Progenitor cell of endocrine pancreas (in vitro differentiated cells): ENCODE measurements at places on chromosomes 1 and 21. TPM values are rescaled to one million over a fixed set of nuclear protein-coding genes. Genes with fewer than 3 reads are reported as not detected.

DNA sequence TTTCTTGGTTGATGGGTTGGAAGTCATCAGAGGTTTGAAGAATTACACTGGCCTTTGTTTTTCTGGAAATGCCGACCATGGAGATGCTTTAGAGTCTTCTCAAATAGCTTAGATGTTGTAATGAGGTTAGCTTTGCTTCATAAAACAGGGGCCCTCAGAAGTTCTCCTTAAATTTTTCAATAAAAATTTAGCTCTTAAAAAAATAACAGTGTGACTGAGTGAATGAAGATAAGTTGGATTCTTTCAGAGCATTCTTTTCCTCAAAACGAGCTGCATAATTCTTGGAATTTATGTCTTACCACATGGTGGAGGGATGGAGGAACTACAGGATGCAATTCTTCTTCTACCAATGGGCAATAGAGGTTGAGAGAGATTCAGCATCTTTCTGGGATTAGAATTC, 23.4 kb downstream of the SYT11 start:
- H3K36me3 ChIP-seq: no peaks in the 10 kb centered on the region
- H3K27me3 ChIP-seq: peaks cover 29% of the 10 kb centered on the region
- H3K27ac ChIP-seq: no peak overlapping the region
- no peak overlapping the region for H3K4me3 ChIP-seq

- no peak for DNase-seq
- H3K36me3 ChIP-seq: peaks cover 8% of the 10 kb centered on the region
- peaks cover 23% of the 10 kb centered on the region for H3K4me1 ChIP-seq
These were observed 14.6 kb downstream of the OTUD7B start for GRCh38 chr1:149995927-149996326.

- H3K36me3 ChIP-seq: no peaks in the 10 kb centered on the region
- H3K27me3 ChIP-seq: no peaks in the 10 kb centered on the region
- no peak overlapping the region for H3K4me3 ChIP-seq
- peaks cover 3% of the 10 kb centered on the region for H3K4me1 ChIP-seq
- no peak for DNase-seq
- H3K27ac ChIP-seq: no peak overlapping the region
These were observed 270.7 kb downstream of the S1PR1 start for GRCh38 chr1:101507547-101507971.

GRCh38 chr21:21182401-21183010, 184.3 kb downstream of the NCAM2 start:
- no peaks in the 10 kb centered on the region for H3K4me1 ChIP-seq
- no peak for DNase-seq
- H3K27ac ChIP-seq: no peak overlapping the region
- no peak overlapping the region for H3K4me3 ChIP-seq

DNA sequence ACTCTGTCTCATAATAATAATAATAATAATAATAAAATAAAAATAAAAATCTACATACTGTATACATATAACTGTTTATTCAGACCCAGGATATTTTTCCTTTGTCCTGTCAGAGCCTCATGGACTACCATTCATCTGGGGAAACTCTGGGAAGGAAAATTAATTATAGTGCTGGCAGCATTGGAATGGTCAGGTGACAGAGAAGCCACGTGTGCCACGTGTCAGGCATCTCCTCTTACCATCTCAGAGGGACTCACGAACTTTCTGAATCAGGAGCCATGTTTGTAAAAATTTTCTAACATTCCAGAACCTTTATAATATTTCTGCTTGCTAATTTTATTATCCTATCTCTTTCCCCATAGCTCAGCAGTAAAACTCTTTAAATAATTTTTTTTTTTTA, 97.8 kb upstream of the HNRNPU start:
- peaks cover 13% of the 10 kb centered on the region for H3K4me1 ChIP-seq
- H3K4me3 ChIP-seq: no peak overlapping the region
- H3K27ac ChIP-seq: no peak overlapping the region
- H3K36me3 ChIP-seq: no peaks in the 10 kb centered on the region
- H3K27me3 ChIP-seq: no peaks in the 10 kb centered on the region

GRCh38 chr1:160097151-160097910, 1.1 kb downstream of the IGSF8 start:
- H3K4me3 ChIP-seq: peak overlapping the region; percentile 79
- H3K27me3 ChIP-seq: peaks cover 6% of the 10 kb centered on the region
- peaks cover 18% of the 10 kb centered on the region for H3K4me1 ChIP-seq
- no peaks in the 10 kb centered on the region for H3K36me3 ChIP-seq
- peak overlapping the region; percentile 35 for H3K27ac ChIP-seq
- no peak for DNase-seq

DNA sequence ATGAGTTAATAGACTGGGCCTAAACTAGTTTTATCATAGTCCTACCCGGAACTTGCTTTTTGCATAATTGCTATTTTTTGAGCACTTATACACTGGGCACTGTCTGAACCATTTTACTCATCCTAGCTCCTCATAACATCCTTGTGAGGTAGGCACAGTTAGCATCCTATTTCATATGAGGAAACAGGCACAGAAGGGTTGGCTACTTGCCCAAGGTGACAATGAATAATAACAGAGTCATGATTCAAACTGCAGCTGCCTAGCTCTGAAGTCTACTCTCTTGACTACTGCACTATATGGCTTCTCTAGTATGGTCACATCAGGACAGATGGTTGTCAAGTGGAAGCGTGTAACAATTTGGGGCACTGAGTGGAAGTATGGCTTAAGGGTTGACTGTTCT, 18.2 kb upstream of the RC3H1 start:
- no peaks in the 10 kb centered on the region for H3K27me3 ChIP-seq
- no peak for DNase-seq
- peaks cover 8% of the 10 kb centered on the region for H3K4me1 ChIP-seq

- no peak overlapping the region for H3K27ac ChIP-seq
- no peak for DNase-seq
- H3K27me3 ChIP-seq: peaks cover 28% of the 10 kb centered on the region
- H3K36me3 ChIP-seq: no peaks in the 10 kb centered on the region
- H3K4me1 ChIP-seq: peaks cover 8% of the 10 kb centered on the region
These were observed 63.5 kb downstream of the MDM4 start for GRCh38 chr1:204579681-204580080.

GRCh38 chr1:234780531-234781162, 170.7 kb upstream of the IRF2BP2 start:
- no peak for DNase-seq
- no peak overlapping the region for H3K27ac ChIP-seq
- H3K27me3 ChIP-seq: no peaks in the 10 kb centered on the region
- no peaks in the 10 kb centered on the region for H3K36me3 ChIP-seq
- H3K4me1 ChIP-seq: peaks cover 2% of the 10 kb centered on the region

- H3K4me3 ChIP-seq: no peak overlapping the region
- H3K4me1 ChIP-seq: peaks cover 16% of the 10 kb centered on the region
- H3K27me3 ChIP-seq: no peaks in the 10 kb centered on the region
- no peak overlapping the region for H3K27ac ChIP-seq
- no peaks in the 10 kb centered on the region for H3K36me3 ChIP-seq
These were observed 181.4 kb downstream of the CLIC6 start for GRCh38 chr21:34850166-34850690.

DNA sequence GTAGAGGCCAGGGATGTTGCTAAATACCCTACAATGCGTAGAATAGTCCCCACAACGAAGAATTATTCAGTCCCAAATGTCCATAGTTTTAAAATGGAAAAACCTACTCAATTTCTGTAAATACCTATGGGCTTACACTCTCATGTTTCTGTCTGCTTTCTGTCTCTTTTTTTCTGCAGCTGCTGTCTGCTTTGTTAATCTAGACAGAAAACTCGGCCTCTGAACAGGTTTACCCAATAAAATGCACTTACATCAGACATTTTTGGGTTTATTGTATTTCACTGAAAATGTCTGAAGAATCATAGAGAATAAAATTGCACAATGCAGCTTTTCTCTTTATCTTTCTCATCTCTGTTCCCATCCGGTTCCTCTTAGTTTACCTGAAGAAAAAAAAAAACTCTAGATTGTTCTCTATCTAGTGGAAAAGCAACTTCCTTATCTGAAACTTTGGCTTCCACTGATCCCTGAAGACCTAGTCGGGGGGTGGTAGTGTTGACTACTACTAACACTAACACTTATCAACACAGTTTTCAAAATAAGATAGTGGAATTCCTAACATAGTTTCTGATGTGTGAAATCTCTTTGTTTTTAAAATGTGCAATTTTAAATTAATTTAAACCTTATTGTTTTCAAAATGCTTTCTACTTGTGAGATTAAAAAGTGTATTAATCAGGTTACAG, 76.9 kb upstream of the CCDC190 start:
- no peaks in the 10 kb centered on the region for H3K36me3 ChIP-seq
- no peak overlapping the region for H3K27ac ChIP-seq
- H3K27me3 ChIP-seq: peaks cover 4% of the 10 kb centered on the region
- H3K4me3 ChIP-seq: no peak overlapping the region
- DNase-seq: no peak
- H3K4me1 ChIP-seq: peaks cover 3% of the 10 kb centered on the region

DNA sequence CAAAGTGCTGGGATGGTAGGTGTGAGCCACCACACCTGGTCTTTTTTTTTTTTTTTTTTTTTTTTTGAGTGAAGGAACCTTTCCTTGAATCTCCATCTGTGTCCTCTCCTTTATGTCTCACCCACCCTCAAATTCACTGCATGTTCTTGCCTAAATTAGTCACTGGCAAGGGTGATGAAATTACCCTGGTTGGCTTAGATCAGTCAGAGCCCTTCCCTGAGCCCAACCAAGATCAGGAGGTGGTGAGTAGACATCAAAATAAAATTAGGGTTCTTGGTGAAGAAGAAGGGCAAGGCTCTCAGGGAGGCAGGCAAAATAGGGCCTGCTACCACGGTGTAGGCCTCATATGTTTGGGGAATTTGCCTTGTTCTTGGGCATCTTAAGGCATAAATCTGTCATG, 5.3 kb upstream of the TNN start:
- H3K4me3 ChIP-seq: no peak overlapping the region

GRCh38 chr1:53766194-53766742, 27.3 kb upstream of the GLIS1 start:
- H3K36me3 ChIP-seq: peaks cover 3% of the 10 kb centered on the region
- no peak overlapping the region for H3K4me3 ChIP-seq
- H3K4me1 ChIP-seq: no peaks in the 10 kb centered on the region
- H3K27me3 ChIP-seq: no peaks in the 10 kb centered on the region

- H3K27me3 ChIP-seq: no peaks in the 10 kb centered on the region
- H3K36me3 ChIP-seq: no peaks in the 10 kb centered on the region
- H3K4me3 ChIP-seq: no peak overlapping the region
- peaks cover 53% of the 10 kb centered on the region for H3K4me1 ChIP-seq
- DNase-seq: no peak
These were observed 47.3 kb upstream of the COL18A1 start for GRCh38 chr21:45357436-45358260.

DNA sequence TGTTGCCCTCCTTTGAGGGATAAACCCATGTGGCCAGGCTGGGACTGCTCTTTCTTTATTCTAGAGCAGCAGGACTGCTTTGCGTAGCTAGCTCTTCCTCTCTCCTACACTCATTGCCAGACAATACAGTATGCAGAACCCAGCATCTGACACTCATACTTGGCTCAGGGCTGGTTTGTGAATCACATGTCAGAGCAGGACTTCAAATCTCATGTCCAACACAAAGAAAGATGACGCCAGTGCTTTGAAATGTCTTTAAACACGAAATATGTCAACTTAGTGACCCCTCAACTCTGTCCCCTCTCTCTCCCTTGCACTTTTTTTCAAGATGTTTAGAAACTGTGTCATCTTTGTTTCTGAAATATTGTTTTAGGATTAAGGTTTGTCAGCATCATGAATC, 135.0 kb downstream of the TGFB2 start:
- no peak overlapping the region for H3K4me3 ChIP-seq
- no peak for DNase-seq
- H3K4me1 ChIP-seq: peaks cover 1% of the 10 kb centered on the region
- H3K36me3 ChIP-seq: no peaks in the 10 kb centered on the region
- no peak overlapping the region for H3K27ac ChIP-seq
- no peaks in the 10 kb centered on the region for H3K27me3 ChIP-seq

DNA sequence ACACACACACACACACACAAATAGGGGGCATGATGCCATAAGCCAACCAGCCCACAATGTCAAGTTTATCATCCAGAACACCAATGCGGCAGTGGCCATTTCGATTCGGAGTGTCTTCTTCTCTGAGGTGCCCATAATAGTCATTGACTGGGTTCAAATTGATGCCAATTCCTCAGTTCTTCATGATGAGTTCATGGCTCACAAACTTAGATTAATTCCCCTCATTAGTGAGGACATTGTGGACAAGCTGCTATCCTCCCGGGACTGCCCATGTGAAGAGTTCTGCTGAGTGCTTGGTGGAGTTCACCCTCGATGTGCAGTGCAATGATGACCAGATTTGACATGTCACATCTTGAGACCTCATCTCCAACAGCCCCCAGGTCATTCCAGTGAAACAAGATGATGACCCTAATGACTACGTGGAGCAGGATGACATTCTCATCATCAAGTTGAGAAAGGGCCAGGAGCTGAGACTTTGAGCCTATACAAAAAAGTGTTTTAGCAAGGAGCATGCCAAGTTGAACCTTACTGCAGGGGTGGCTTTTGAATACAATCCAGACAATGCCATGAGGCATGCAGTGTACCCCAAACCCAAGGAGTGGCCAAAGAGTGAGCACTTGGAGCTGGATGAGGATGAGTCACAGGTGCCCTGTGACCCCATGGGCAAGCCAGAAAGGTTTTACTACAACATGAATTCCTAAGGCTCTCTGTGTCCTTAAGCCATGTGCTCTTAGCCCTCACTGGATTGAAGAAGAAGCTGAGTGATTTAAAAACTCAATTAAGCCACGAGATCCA, 211.6 kb upstream of the SAMSN1 start:
- H3K4me3 ChIP-seq: no peak overlapping the region
- no peaks in the 10 kb centered on the region for H3K36me3 ChIP-seq
- no peak for DNase-seq
- no peaks in the 10 kb centered on the region for H3K4me1 ChIP-seq
- H3K27me3 ChIP-seq: no peaks in the 10 kb centered on the region

- H3K4me3 ChIP-seq: peak overlapping the region; percentile 86
- no peak overlapping the region for H3K27ac ChIP-seq
- H3K36me3 ChIP-seq: peaks cover 6% of the 10 kb centered on the region
- H3K4me1 ChIP-seq: peaks cover 26% of the 10 kb centered on the region
- DNase-seq: no peak
- H3K27me3 ChIP-seq: no peaks in the 10 kb centered on the region
These were observed 2.2 kb downstream of the ELOA start for GRCh38 chr1:23745515-23745914.

Gene USH2A
- total RNA-seq: 0.55 and 0.78 TPM in 2 replicates

Gene BEND5
- 14.5 and 23.9 TPM in 2 replicates for total RNA-seq

Gene LCA5L
- 1.3 and 1.8 TPM in 2 replicates for total RNA-seq

Gene TNFRSF4
- total RNA-seq: 0.33 and 0.38 TPM in 2 replicates

Gene MAGI3
- 23.6 and 23.7 TPM in 2 replicates for total RNA-seq

Gene SLC16A4
- total RNA-seq: 0.46 and 1.0 TPM in 2 replicates

Gene SOAT1
- 61.1 and 61.5 TPM in 2 replicates for total RNA-seq

Gene TMIGD3
- total RNA-seq: not detected in 2 replicates

Gene ERVH48-1
- 0.91 and 1.5 TPM in 2 replicates for total RNA-seq

Gene TNFAIP8L2
- not detected in 2 replicates for total RNA-seq

Gene FAM43B
- total RNA-seq: 0.10 and 0.16 TPM in 2 replicates

Gene PLA2G2F
- not detected in 2 replicates for total RNA-seq
